ENCODE measurements at places on chromosomes 1 and 21. TPM values are rescaled to one million over a fixed set of nuclear protein-coding genes. Genes with fewer than 3 reads are reported as not detected.

DNA sequence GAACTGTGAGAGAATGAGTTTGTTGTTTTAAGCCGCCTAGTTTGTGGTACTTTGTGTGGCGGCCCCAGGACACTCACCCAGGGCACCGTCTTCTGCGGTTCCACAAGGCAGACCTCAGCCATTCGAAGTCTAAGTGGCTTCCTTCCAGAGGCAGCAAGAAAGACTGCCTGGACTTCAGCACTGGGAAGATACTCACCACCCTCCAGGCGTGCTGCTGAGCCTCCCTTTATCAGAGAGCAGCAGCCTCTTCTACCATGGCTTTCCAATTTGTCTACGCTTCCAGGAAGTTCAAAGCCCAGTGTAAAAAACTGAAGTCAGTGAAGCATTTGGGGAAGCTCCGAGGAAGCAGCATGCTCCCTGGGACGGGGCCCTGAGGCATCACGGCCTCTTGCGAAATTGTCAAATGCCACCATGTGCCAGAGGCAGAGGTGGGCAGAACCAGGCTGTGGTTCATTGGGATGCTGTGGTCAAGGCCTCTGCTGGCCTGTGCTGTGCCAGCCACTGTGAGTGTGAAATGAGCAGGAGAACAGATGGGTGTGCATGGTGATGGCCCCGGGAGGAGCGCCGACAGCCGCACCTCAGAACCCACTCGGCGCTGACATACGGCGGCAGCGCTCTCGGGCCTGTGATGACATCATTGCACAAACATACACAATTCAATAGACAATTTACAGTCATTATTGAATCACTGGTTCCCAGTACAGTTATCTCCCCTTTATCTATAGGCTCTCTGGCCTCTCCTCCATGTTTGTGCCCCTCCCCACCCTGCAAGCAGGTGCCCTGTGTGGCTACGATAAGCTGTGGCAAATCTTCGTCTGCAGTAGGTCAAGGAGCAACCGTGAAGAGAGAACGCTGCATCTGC, 110.4 kb downstream of the PDE9A start:
- no peak overlapping the region for H3K27ac ChIP-seq
- no peak overlapping the region for H3K4me3 ChIP-seq
- peaks cover 9% of the 10 kb centered on the region for H3K36me3 ChIP-seq
- DNase-seq, result no peak
- H3K27me3 ChIP-seq, result no peaks in the 10 kb centered on the region

DNA sequence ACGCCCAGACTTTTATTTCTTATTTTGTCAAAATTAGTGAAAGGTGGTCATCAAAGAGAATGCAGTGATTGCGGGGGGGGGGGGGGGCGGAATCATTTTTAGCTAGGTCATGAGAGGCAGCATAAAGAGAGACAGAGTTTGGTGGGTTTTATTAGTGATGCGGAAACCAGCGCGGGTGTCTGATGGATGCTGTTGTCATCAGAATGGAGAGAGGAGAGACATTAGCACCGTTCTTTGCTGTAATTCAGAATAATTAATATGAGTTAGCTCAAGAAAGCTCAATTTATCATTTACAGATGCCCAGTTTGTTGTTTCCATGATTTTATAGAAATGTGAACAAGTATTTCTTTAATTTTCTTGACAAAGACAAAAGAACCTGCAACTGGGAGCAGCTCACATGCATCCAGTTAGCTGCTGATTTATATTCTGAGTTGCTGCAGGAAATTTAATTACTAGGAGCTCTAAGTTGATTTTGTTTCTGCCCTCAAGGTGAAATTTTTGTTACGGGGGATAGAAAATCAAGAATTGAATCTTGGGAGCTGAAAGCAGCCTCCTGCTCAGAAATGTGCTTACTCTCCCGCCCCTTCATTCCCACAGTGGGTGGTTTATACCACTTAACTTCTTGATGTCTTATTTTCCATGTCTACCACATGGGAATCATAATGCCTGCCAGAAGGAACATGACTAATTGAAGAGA, 133.4 kb upstream of the MAP1LC3C start:
- no peak overlapping the region for H3K4me3 ChIP-seq
- no peak for DNase-seq
- no peaks in the 10 kb centered on the region for H3K27me3 ChIP-seq
- H3K36me3 ChIP-seq, result peaks cover 3% of the 10 kb centered on the region
- H3K27ac ChIP-seq, result no peak overlapping the region
- peaks cover 4% of the 10 kb centered on the region for H3K4me1 ChIP-seq

DNA sequence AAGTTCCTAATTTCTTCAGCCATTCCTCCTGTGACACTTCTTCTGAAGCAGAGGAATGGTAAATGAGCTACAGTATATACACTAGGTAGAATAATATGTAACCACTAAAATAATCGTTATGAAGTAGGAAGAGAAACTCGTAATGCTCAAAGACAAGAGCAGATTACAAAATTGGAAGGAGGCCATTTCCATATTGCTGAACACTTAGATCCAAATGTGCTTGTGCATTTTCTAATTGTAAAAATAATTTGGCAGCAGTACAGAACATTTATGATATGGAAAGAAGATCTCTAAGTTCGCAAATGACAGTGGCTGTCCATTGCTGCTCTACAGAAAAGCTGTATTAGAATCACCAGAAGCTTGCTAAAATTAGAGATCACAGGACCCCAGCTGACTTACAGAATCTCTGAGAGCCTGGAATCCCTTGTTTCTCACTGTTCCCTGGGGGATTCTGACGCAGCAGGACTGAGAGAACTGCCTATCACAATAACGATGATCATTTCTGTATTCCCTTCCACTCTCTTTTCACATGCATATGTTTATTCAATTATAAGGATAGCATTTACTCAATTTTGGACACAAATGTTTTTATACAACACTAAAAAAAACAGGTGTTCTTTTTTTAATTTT, 242.1 kb downstream of the OMA1 start:
- no peak overlapping the region for H3K4me3 ChIP-seq
- H3K4me1 ChIP-seq, result no peaks in the 10 kb centered on the region
- no peak overlapping the region for H3K27ac ChIP-seq
- no peaks in the 10 kb centered on the region for H3K36me3 ChIP-seq
- DNase-seq, result no peak
- no peaks in the 10 kb centered on the region for H3K27me3 ChIP-seq

DNA sequence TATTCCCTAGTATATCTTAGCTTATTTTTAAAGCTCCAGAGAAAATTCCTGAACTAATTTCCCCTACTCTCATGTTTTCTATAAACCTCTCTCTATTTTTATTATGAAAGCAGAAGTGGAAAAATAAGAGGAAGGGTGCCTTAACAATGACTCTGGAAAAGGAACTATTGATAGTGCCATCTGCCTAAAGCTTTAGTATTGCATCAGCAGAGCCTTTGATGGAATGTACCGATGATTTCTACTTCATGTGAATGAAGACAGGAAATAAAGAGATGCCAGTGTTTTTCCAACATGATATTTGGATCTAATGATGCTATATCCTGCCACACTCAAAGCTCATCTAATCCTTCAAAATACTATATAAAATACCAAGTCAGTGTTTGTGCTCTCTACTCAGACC, 35.1 kb downstream of the TNFSF18 start:
- DNase-seq, result no peak
- H3K4me3 ChIP-seq, result no peak overlapping the region
- no peak overlapping the region for H3K27ac ChIP-seq
- H3K4me1 ChIP-seq, result no peaks in the 10 kb centered on the region

DNA sequence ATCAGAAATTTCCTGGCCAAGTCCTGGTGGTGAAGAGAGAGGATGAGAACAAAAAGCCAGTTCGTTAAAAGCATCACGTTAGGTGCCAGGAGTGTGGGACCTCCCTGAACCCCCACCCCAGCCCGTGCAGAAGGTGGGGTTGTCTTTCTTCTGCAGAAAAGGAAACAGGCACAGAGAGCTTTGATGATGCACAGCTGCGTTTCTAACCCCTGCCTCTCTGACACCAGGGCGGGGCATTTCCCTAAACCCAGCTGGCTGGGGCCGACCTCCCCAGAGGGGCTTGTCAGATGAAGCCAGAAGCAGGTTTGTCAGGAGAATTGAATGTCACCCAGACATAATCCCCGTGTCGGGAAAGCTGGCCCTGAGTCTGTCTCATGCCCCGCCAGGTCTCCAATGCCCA, 189.3 kb upstream of the EDN2 start:
- no peak overlapping the region for H3K27ac ChIP-seq
- no peak overlapping the region for H3K4me3 ChIP-seq
- peaks cover 18% of the 10 kb centered on the region for H3K4me1 ChIP-seq

The SERINC2 gene
- total RNA-seq, result 20.4 TPM

- H3K36me3 ChIP-seq, result no peaks in the 10 kb centered on the region
- H3K4me3 ChIP-seq, result no peak overlapping the region
- DNase-seq, result no peak
- no peak overlapping the region for H3K27ac ChIP-seq
- H3K27me3 ChIP-seq, result no peaks in the 10 kb centered on the region
Measured at GRCh38 chr1:212293579-212293978, 8.4 kb downstream of the PPP2R5A start.

DNA sequence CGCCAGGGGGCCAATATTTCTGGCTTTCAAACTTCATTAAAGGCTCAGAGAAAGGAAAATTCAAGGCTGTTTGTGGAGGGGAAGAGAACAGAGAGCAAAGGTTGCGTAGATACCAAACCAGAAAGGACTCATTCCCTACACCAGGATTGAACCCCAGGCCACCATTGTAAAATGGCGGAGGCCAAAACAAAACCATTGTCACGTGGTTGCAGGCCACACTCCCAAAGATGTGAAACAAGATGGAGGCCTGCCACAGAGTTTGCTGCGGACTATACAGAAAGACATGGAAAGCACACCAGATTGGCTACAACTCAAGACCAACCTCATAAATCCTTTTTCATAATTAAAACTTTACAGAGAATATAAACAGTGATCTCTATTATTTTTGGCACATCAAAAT, 116.5 kb downstream of the KCNK1 start:
- DNase-seq, result no peak
- H3K4me1 ChIP-seq, result peaks cover 6% of the 10 kb centered on the region
- H3K27me3 ChIP-seq, result no peaks in the 10 kb centered on the region
- no peak overlapping the region for H3K4me3 ChIP-seq
- H3K36me3 ChIP-seq, result no peaks in the 10 kb centered on the region
- no peak overlapping the region for H3K27ac ChIP-seq

GRCh38 chr1:91098299-91098906, 76.6 kb upstream of the ZNF644 start:
- peaks cover 4% of the 10 kb centered on the region for H3K4me1 ChIP-seq
- no peak for DNase-seq
- no peak overlapping the region for H3K4me3 ChIP-seq
- no peaks in the 10 kb centered on the region for H3K36me3 ChIP-seq
- no peak overlapping the region for H3K27ac ChIP-seq
- no peaks in the 10 kb centered on the region for H3K27me3 ChIP-seq

DNA sequence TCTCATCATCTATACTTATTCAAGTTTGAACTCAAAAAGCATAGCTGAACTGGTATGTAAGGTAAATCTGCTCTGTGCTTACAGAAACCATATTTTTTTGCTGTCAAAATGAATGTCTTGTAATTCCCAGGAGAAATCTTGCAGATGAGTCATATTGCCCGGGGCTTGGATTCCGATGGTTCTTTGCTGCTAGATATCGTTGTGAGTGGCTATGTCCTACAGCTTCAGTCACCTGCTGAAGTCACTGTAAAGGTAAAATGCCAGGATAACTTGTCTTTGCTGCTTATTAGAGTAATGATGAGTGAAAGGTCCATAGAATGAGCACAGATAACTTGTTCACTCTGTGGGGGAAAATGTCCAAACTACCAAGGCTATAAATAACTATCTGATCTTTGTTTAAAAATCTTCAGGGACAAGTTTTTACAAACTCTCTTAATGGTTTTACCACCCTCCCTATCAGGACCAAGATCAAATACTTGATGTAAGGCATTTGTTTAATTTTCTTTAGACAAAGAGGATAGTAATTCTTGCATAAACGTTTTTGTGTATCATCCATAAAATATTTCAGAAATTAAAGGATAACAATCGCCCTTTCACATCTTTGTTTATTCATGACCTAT, 222.3 kb downstream of the TPR start:
- peak overlapping the region; percentile 17 for H3K4me3 ChIP-seq
- H3K27me3 ChIP-seq, result no peaks in the 10 kb centered on the region
- peak overlapping the region; percentile 91 for H3K27ac ChIP-seq
- H3K36me3 ChIP-seq, result peaks cover 11% of the 10 kb centered on the region

DNA sequence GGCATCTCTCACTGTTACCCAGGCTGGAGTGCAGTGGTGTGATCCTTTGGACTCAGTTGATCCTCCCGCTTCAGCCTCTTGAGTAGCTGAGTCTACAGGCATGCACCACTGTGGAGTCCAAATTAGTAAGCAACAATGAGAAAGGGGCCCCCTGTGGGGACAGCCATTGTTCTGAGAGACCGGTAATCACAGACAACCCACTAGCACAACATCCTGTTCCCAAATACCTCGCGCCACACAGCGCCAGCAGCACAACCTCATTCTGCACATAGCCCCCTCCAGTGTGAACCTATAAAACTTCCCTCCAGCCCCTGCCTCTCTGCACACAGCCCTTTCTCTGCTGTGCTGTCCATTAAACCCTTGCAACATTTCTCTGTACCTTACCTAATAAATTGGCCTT, 226.4 kb downstream of the DYRK1A start:
- H3K27me3 ChIP-seq, result peaks cover 4% of the 10 kb centered on the region
- DNase-seq, result no peak
- H3K27ac ChIP-seq, result no peak overlapping the region
- H3K4me1 ChIP-seq, result peaks cover 16% of the 10 kb centered on the region

The PCP4L1 gene
- 0.20 TPM for total RNA-seq

DNA sequence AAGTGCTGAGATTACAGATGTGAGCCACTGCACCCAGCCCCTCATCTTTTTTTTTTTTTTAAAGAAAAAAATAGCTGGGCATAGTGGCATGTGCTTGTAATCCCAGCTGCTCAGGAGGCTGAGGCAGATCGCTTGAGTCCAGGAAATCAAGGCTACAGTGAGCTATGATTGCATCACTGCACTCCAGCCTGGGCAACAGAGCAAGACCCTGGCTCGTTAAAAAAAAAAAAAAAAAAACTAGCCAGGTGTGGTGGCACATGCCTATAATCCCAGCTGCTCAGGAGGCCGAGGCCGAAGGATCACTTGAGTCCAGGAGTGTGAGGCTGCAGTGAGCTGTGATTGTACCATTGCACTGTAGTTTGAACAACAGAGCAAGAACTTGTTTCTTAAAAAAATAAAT, 13.8 kb downstream of the SZRD1 start:
- no peak for DNase-seq
- no peak overlapping the region for H3K4me3 ChIP-seq
- H3K27ac ChIP-seq, result no peak overlapping the region
- H3K36me3 ChIP-seq, result peaks cover 3% of the 10 kb centered on the region

The WRAP73 gene
- total RNA-seq, result 26.0 TPM

DNA sequence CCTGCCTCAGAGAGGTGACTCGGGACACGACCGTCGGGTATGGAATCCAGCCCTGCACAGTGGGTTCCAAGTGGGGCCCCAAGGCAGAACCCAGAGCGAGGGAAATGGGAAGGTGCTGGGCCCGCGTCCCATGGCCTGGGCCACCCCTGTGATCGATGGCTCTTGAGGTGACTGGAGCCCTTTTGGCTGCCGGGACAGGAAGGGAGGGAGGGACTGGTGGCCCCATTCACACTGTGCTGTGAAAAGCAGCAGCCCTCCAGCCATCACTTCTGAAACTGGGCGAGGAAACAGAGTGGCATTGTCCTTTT, 110.4 kb upstream of the IFFO2 start:
- H3K27ac ChIP-seq, result peak overlapping the region; percentile 94
- no peaks in the 10 kb centered on the region for H3K36me3 ChIP-seq
- H3K27me3 ChIP-seq, result no peaks in the 10 kb centered on the region
- no peak for DNase-seq
- peak overlapping the region; percentile 59 for H3K4me3 ChIP-seq

Measured in neural crest cell (in vitro differentiated cells).